ENCODE measurements at places on chromosomes 6 and 20. TPM values are rescaled to one million over a fixed set of nuclear protein-coding genes. Genes with fewer than 3 reads are reported as not detected.

CFAP61 gene
- total RNA-seq, result 2.1 TPM

PSORS1C2 gene
- not detected for total RNA-seq

TNFRSF21 gene
- total RNA-seq, result 30.3 TPM

TMEM217 gene
- 0.35 TPM for total RNA-seq

BTN2A1 gene
- total RNA-seq, result 19.4 TPM

SLA2 gene
- total RNA-seq, result not detected

OXT gene
- total RNA-seq, result not detected

PRR18 gene
- not detected for total RNA-seq

DNA sequence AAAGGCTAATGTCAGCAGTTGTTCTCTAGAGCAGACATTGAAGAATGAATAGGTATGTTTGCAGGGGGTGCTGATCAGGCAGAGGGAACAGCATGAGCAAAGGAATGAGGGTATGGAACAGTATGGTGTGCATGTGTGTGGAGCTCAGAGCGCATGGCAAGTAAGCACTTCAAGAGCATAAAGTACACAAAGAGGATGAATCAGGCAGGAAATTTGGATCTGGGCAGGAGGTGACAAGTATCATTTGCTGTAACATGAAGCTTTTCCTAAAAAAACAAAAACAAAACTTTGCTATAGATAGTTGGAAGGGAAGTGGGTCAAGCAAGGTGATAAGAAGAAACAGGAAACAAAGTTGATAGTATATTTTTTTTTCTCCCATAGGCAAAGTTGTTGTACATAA, 746.8 kb downstream of the HDGFL1 start:
- no peak for DNase-seq

- DNase-seq, result no peak
Observed at GRCh38 chr6:140052736-140053729, 678.6 kb upstream of the CITED2 start.

- no peak for DNase-seq
Observed at GRCh38 chr6:14656078-14656521, 538.5 kb downstream of the CD83 start.

DNA sequence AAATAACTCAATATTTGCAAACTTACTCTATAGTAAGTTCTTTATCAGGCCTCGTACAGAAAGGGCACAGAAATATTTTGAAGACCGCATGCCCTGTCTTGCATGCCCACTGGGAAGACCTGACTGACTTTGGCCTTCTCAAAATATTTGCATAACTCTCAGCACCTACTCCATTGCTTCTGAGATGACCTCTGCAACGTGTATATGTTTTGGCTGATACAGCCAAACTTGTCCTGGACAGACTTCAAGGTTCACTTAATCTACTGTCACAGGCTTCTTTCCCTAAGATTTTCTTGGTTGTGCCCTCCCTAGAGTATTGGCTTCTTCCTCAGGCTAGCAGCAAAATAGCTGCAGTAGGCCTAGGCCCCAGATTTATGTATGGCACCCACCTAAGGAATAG, 21.5 kb upstream of the SERINC3 start:
- DNase-seq, result no peak

DNA sequence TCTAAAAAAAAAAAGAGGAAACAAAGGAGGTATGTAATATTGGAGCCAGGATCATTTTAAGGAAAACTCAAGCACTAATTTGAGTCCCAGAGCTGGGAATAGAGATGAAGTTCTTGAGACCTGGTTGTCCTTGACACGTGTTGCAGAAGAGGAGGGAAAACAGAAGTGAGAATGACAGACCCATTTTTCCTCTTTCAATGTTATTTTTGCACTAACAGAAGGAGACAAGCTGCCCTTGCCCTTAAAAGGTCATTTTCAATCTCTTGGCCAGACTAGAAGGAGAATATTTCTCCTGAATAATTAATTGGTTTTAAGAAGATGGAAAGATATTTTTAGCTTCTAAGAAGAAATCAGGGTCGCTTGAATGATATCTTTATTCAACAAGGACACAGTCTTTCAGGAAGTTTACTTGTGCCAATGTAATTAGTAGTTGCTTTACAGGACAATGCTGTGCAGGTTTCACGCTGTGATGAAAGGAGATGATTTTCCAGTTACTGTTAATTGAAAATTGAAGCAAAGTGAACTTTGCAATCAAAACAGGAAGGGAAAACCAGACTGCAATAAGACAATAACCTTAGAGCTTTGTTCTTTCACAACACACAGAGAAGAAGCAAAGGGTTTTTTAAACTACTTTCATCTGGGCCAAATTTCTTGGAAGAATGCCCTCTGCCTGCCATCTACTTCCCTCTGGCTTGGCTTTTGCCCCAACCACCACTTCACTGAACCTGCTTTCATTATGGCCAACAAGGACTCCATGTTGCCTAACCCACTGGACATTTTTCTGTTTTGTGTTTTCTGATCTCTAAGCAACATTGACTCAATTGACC, 107.8 kb upstream of the SHLD1 start:
- peak; percentile 40 for DNase-seq

GRCh38 chr6:137697267-137697938, 169.7 kb upstream of the TNFAIP3 start:
- DNase-seq, result peak; percentile 74

- no peak for DNase-seq
Observed at GRCh38 chr20:21710863-21711431, 5.5 kb downstream of the PAX1 start.

GRCh38 chr20:48773837-48774418, 53.9 kb downstream of the PREX1 start:
- DNase-seq, result no peak

GRCh38 chr6:112178846-112179245, 75.5 kb downstream of the LAMA4 start:
- no peak for DNase-seq

GRCh38 chr20:24825591-24825990, 123.5 kb upstream of the CST7 start:
- no peak for DNase-seq

- DNase-seq, result no peak
Observed at GRCh38 chr6:150118627-150119026, 24.2 kb upstream of the PPP1R14C start.

DNA sequence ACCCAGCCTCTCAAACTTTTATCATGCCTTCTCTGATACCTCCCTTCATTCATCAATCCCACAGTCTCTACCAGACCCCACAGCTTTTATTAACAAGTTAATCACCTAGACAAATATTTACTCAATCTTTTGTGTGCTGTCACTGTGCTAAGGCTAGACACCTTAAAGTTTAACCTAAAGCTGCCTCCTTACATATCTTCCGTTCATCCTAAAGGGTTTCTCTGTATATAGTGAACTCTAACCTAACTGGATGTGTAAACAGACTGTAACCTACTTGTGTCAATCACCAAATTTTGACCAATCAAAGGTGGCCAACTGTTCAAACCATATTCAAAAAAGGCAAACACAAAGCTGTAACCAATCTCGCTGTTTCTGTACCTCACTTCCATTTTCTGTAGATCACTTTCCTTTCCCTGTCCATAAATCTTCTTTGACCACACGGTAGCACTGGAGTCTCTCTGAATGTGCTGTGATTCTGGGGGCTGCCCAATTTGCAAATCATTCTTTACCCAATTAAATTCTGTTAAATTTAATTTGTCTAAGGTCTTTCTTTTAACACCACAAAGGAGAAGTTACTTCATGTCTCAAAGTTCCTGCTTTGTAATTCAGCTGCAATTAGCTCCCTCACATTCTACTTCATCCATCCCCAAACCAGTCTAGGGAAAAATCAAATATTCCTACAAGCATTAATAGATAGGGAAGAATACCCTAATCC, 72.5 kb downstream of the ARHGAP18 start:
- no peak for DNase-seq

DNA sequence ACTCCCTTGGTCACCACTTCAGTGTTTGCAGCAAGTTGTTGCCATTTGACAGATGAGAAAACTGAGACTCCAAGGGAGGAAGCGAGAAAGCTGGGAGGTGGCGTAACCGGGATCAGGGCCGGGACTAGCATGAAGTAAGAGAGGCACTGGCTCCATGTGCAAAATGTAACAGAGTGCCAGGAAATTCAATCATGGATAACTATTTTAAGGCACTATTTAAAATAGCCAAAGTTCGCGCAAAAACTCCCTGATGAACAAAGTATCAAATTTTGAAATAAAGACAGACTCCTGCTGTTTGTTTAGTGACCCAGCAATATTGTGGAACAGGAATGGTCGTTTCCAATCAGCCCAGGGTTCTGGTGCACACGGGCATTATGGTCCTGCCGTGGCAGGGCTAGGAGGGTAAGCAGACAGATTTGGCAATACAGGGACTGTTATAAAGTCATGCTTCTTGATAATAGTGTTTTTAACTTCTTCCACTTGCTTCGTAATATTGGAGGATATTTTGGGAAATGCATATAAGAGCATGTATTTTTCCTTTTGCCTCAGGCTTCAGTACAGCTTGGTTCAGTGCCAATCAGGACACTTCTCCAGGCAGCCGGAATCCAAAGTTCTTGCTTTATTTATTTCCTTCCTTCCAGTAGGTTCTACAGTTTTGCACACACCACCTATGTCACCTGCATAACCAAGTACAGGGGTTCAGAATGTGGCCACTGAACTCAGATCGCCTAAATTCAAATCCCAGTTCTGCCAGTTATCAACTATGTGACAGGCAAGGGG, 141.6 kb downstream of the EYA2 start:
- DNase-seq, result no peak

GRCh38 chr20:40710603-40711002, 21.6 kb upstream of the MAFB start:
- no peak for DNase-seq

GRCh38 chr6:131791476-131791875, 16.3 kb upstream of the ENPP1 start:
- no peak for DNase-seq

GRCh38 chr6:134389129-134389528, 71.2 kb upstream of the SGK1 start:
- no peak for DNase-seq

- no peak for DNase-seq
Observed at GRCh38 chr6:3398755-3399696, 57.8 kb downstream of the SLC22A23 start.

GRCh38 chr6:1004885-1005630, 306.8 kb upstream of the FOXQ1 start:
- no peak for DNase-seq

- DNase-seq, result peak; percentile 97
Observed at GRCh38 chr6:113732384-113732966, 124.7 kb upstream of the MARCKS start.

DNA sequence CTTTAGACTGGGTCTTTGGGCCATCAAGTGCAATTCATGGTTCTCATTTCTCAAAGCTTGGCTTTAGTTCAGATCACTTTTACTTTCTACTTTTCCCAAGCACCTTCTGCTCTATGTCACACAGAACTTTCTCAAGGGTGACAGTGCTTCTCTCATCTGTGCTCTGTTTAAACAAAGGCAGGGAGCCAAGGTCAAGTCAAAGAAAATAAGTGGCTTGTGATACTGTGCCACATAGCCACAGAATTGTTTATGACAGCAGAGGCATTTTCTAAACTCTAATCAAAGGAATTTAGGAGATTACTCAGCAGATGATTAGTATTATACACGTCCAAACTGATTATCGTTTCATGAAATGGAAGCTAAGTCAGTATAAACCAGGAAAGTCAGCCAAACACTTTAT, 348.0 kb downstream of the HDGFL1 start:
- no peak for DNase-seq

DNA sequence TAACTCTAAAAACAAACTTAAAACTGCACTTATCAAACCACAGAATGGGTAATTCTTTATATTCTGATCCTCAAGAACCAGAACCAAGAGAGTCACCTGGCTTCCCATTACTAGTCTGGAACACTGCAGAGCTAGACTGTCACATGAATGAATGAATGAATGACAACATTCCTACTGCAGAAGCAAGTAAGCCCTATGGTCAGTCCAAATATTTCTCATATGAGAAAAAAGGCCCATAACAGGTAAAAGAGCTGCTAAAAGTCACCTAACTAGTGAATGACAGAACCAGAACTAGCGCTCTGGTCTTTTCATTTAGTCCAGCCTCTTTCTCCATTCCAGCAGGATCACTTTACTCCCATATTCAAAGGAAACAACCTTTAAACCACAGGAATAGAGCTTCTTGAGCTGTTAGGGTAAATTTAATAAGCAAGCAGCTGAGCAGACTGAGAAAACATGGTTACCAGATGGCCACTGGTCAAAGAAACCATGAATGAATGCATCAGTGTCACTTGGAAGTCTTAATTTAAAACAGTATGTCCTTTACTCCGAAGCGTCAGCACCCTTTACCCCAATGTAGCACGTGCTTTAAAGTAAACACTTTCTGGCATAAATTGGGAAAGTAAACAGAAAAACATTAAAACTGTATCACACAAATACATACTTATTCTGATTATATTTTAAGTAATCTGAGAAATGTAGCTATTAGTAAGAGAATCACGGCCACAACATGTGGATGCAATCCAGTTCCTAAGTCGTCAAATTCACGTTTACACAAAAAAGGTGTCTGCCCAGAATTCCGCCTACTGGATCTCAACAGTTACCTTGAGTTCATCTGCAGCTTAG, 1.4 kb downstream of the PREP start:
- DNase-seq, result peak; percentile 46

- DNase-seq, result no peak
Observed at GRCh38 chr6:167553736-167554119, 228.8 kb downstream of the TTLL2 start.

GRCh38 chr20:25007491-25008305, 15.1 kb upstream of the APMAP start:
- DNase-seq, result no peak

DNA sequence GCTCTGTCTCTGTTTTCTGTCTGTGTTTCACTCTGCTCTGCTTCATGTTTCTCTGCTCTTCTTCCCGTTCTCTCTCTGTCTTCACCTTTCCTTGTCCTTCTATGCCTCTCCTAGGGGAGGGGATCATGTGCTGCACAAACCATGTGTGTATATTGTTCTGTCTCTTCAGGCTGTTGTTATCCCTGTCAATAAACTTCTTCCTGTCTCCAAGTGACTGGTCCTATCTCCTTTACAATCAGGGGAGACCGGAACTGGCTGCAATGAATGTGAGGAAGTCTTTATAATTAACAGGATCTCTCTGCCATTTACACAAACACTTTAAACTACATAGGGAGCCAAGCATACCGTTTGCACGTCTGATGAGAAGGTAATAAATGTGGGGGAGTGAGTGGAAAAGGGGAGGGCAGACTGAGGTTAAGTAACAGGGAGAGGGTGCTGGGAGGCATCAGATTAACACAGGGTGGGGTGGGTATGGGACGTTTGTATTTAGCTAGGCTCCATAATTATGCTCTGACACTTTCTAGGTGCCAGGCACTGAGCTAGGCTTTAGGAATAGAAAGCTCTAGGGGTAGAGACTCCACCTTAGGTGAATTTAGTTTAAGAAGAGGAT, 626.1 kb downstream of the DHX35 start:
- no peak for DNase-seq

- DNase-seq, result no peak
Observed at GRCh38 chr6:161548713-161549296, 274.9 kb upstream of the AGPAT4 start.

- DNase-seq, result no peak
Observed at GRCh38 chr20:58583586-58583985, 67.5 kb upstream of the STX16 start.

Measured in myocyte (in vitro differentiated cells).